ENCODE measurements at places on chromosomes 6 and 20.

GRCh38 chr6:88808381-88808780, 155.0 kb downstream of the RNGTT start:
- H3K27me3 ChIP-seq, result no peaks in the 10 kb centered on the region
- H3K4me1 ChIP-seq, result peaks cover 3% of the 10 kb centered on the region
- no peak for DNase-seq
- peaks cover 9% of the 10 kb centered on the region for H3K36me3 ChIP-seq
- no peak overlapping the region for H3K27ac ChIP-seq

DNA sequence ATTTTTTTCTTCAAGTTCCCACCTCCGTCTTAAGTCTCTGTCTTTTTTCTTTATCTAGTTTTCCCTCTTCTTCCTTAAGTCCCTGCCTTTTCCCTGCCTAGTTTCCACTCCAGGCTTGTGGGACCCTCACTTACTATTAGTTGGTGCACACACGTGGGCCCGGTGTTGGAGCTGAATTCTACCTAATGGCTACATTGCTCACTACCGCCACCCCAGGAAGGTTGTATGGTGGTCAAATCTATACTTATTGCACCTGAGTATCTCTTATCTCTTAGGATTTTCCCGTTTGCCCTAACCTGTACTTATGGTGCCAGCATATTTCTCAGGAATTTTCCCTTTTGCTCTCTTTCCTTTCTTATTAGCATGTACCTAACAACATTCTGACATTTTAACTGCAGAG, 692.8 kb downstream of the EPM2A start:
- H3K4me3 ChIP-seq, result no peak overlapping the region
- no peaks in the 10 kb centered on the region for H3K36me3 ChIP-seq
- H3K27ac ChIP-seq, result no peak overlapping the region

DNA sequence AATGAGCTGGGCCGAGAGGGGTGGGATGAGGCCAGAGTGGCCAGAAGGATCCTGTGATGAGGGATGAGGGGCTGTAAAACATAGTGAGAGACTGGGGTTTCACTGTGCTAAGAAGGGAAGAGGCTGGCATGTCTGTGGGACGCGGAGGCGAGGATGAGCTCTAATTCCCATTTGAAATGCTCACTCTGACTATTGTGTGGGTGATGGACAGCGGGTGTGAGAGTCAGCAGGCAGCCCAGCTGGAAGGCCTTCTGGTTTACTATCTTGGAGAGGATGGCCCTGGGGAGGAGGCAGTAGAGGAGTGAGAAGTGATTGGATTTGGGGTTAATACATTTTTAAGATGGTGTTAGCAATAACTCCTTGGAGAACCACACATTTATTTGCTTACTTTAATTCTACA, 9.5 kb upstream of the MICA start:
- peaks cover 14% of the 10 kb centered on the region for H3K4me1 ChIP-seq
- no peak overlapping the region for H3K27ac ChIP-seq
- peaks cover 6% of the 10 kb centered on the region for H3K36me3 ChIP-seq
- no peaks in the 10 kb centered on the region for H3K27me3 ChIP-seq

- H3K4me3 ChIP-seq, result no peak overlapping the region
- DNase-seq, result no peak
- no peaks in the 10 kb centered on the region for H3K4me1 ChIP-seq
- H3K27me3 ChIP-seq, result peaks cover 11% of the 10 kb centered on the region
- no peak overlapping the region for H3K27ac ChIP-seq
- no peaks in the 10 kb centered on the region for H3K36me3 ChIP-seq
Measured at GRCh38 chr20:47998736-47999135, 213.5 kb upstream of the SULF2 start.

DNA sequence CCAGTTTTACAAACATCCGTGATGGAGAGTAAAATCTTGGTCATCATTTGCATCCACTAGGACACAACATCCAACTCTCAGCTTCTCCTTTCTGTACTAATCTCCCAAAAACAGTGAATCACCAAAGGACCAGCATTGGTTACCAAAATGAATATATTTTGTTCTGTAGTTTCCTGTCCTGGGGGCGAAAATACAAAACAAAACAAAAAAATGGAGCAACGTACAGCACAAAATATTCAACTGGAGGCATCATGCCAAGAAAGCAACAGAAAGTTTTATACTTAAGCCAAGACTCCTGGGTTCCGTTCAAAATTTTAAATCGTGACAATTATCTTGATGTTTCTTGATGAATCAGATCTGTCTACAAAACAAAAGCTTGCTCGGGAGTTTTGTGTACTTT, 126.6 kb upstream of the CCDC28A start:
- H3K36me3 ChIP-seq, result no peaks in the 10 kb centered on the region
- no peaks in the 10 kb centered on the region for H3K4me1 ChIP-seq
- H3K27ac ChIP-seq, result no peak overlapping the region
- no peak for DNase-seq
- no peak overlapping the region for H3K4me3 ChIP-seq
- H3K27me3 ChIP-seq, result peaks cover 5% of the 10 kb centered on the region

GRCh38 chr6:159103396-159104162, 58.8 kb upstream of the TAGAP start:
- no peak for DNase-seq
- H3K4me1 ChIP-seq, result peaks cover 64% of the 10 kb centered on the region
- H3K27ac ChIP-seq, result peak overlapping the region; percentile 97
- peak overlapping the region; percentile 75 for H3K4me3 ChIP-seq
- H3K36me3 ChIP-seq, result no peaks in the 10 kb centered on the region

DNA sequence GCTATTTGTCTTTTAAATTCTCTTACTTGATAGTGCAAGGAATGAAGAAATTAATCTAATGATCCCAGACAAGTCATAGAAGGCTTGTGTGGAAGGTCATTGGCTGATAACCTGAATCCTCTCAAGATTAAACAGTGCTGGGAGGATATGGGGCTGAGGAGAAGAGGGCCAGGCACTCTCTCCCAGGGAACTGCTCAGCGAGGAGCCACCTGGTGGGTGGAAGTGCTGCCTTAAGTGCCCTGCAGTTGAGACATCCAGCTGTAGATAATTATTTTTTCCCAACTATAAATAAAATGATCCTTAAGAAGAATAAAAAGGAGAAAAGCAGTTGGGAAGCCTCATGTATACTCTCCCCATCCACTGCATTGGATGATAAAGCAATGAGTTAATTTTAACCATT, 47.9 kb downstream of the BTBD3 start:
- H3K27me3 ChIP-seq, result no peaks in the 10 kb centered on the region
- no peak overlapping the region for H3K4me3 ChIP-seq
- H3K36me3 ChIP-seq, result no peaks in the 10 kb centered on the region
- H3K4me1 ChIP-seq, result no peaks in the 10 kb centered on the region
- DNase-seq, result no peak
- H3K27ac ChIP-seq, result no peak overlapping the region

GRCh38 chr6:43812850-43813578, 43.0 kb downstream of the VEGFA start:
- peak overlapping the region; percentile 57 for H3K27ac ChIP-seq
- H3K27me3 ChIP-seq, result peaks cover 45% of the 10 kb centered on the region
- H3K4me1 ChIP-seq, result peaks cover 11% of the 10 kb centered on the region
- peaks cover 9% of the 10 kb centered on the region for H3K36me3 ChIP-seq
- no peak for DNase-seq

- no peak for DNase-seq
- H3K4me1 ChIP-seq, result peaks cover 56% of the 10 kb centered on the region
- no peak overlapping the region for H3K4me3 ChIP-seq
- no peak overlapping the region for H3K27ac ChIP-seq
Measured at GRCh38 chr6:7147051-7147671, 39.4 kb downstream of the RREB1 start.

DNA sequence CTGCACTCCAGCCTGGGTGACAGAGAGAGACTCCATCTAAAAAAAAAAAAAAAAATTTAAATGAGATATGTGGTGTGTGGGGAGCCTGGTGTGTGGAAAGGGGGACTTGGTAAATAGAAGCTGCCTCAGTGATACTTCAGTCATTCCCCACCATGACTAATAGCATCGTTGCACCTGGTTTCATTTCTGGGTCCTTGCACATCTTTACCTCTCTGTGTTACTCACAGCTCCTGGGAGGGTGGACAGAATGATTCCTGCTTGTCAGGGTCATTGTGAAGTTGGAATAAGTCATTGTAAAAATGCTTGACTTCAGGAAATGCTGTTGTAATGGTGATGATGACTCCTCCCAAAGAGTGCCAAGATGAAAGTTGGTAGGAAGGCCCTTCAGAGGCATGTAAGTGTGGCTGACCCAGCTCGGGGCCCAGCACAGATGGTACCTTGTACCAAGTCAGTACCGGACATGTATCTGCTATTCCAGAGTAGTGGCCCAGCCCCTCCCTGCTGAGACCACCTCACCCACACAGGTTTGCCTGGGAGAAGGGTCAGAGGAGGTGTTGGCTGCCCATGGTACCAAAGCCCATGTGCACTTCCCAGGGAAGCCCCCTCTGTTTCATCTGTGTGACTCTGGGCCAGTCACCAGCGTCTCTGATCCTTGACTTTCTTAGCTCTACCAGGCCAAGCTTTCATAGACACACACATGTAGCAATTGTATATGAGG, 48.4 kb downstream of the PLAGL2 start:
- H3K36me3 ChIP-seq, result peaks cover 8% of the 10 kb centered on the region
- no peaks in the 10 kb centered on the region for H3K27me3 ChIP-seq
- H3K27ac ChIP-seq, result no peak overlapping the region
- no peak for DNase-seq
- H3K4me3 ChIP-seq, result no peak overlapping the region
